AG04450 (cell line): ENCODE measurements at places on chromosomes 3 and 15. TPM values are rescaled to one million over a fixed set of nuclear protein-coding genes. Genes with fewer than 3 reads are reported as not detected.

SLC27A2 gene
- polyA plus RNA-seq = 0.11 TPM in 1 of 2 replicates, not detected in the other

ROPN1 gene
- polyA plus RNA-seq = 0.25 and 0.29 TPM in 2 replicates

MYLK gene
- polyA plus RNA-seq = 1,040 and 1,320 TPM in 2 replicates

IL12A gene
- polyA plus RNA-seq = 2.3 and 3.6 TPM in 2 replicates

KCNMB3 gene
- polyA plus RNA-seq = 0.65 and 0.89 TPM in 2 replicates

GPR27 gene
- polyA plus RNA-seq = not detected in 2 replicates

PFN2 gene
- polyA plus RNA-seq = 467 and 659 TPM in 2 replicates

GMNC gene
- polyA plus RNA-seq = 0.02 TPM in 2 replicates

PPP2R3A gene
- polyA plus RNA-seq = 19.8 and 26.6 TPM in 2 replicates

NEK11 gene
- polyA plus RNA-seq = 3.2 and 4.0 TPM in 2 replicates

KPNA4 gene
- polyA plus RNA-seq = 22.6 and 28.4 TPM in 2 replicates

FAM43A gene
- 7.6 and 8.1 TPM in 2 replicates for polyA plus RNA-seq

ANXA2 gene
- polyA plus RNA-seq = 4,288 and 4,537 TPM in 2 replicates

SPINT1 gene
- 0.87 and 0.94 TPM in 2 replicates for polyA plus RNA-seq

THAP10 gene
- polyA plus RNA-seq = 2.7 and 5.7 TPM in 2 replicates

LRTM1 gene
- not detected in 2 replicates for polyA plus RNA-seq
